ENCODE measurements at places on chromosomes 13 and 19.

DNA sequence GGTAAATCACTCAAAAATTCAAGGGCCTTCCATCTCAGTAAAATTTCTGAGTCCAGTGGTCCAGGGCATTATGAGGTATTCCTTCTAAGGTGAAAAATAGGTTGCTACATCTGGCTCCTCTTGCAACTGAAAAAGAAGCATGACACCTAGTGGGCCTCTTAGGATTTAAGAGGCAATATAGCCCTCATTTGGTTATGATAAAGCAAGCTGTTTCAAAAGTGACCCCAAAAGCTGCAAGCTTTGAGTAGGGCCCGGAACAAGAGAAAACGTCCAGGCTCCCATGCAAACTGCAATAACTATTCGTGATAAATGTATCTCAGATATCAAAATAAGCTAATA is 1910.2 kb upstream of the PRR20A start:
- no peak for DNase-seq

- DNase-seq: no peak
Measured at GRCh38 chr19:43372462-43372861, 19.0 kb downstream of the CD177 start.

DNA sequence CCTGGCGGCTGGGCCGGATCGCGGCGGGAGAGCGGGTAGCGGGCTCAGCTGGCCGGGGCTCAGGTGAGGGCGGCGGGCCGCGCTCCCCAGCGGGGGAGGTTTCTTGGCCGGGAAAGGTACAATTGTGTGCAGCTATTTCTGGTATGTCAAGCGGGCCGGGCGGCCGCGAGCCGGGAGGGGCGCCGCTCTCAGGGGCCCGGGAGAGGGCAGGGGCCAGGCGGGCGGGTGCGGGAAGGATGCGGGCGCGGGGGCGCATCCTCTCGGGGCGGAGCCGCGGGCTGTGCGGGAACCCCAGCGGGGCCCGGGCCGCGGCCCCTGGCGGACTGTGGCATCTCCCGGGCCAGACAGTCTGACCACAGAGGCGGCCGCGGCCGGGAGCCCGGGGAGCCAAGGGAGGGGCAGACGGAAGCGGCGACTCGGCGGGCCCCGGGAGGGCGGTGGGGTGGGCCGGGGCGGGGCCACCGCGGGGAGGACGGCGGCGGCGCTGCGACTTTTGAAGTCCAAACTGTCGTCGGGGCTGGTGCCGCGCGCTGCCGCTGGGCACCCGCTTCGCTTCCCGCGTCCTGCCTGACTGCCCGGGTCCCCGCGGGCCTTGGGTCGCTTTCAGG is at the start of gene LMO7:
Gene LMO7 (plus strand): TSS at position 503 of the 608 bp plus-strand sequence. CDS start 328 bp downstream, outside the sequence.
- peak; percentile 8 for DNase-seq

DNA sequence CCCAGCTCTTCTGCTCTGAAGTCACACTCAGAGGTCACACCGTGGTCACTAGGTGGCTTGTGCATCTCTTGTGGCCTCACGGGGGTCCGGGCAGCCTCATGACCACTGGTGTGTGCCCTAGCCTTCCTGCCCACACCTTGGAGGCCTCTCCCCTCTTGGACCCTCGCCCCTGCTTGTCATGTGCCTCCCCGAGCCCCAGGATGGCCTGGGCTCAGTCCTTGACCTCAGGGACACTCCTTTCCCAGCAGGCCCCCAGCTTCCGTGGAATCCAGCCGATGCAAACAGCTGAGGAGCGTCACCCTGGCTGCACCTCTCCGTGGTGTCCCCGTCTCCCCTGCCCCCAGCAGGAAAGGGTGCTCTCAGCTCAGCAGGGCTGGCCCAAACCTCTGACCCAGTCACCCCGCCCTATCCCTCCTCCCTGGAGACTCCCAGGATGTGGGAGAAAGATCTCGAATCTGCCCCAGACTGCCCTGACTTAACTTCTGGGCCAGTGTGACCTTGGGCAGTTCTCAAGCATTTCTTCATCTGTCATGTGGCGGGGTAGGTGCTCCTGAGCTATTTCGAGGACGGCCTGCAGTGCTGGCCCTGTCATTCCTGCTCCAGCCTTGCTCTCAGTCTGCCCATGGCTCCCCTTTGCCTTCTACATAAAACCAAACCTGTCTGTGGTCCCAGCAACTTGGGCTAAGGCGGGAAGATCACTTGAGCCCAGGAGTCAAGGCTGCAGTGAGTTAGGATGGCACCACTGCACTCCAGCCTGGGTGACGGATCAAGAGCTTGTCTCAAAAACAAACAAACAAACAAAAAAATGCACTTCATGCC is 4.6 kb upstream of the SLC25A42 start:
- no peak for DNase-seq

DNA sequence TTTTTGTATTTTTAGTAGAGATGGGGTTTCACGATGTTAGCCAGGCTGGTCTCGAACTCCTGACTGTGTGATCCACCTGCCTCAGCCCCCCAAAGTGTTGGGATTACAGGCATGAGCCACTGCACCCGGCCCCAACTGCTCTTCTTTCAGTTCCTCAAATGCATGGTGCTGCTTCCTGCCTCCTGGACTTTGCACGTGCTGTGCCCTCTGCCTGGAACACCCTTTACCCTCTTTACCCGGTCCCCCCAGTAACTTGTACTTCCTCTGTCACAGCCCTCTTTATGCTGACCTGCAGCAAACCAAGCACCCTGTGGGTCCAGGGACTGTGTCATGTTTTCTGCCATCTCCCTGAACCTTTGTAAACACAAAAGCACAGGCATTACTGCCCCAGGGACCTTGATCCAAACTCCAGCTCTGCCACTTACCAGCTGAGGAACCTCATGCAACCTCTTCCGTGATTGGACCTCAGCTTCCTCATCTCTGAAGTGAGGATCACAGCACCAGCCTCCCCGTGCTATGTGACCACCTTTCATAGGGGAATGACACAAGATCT is 3.8 kb downstream of the BLVRB start:
- DNase-seq: no peak

DNA sequence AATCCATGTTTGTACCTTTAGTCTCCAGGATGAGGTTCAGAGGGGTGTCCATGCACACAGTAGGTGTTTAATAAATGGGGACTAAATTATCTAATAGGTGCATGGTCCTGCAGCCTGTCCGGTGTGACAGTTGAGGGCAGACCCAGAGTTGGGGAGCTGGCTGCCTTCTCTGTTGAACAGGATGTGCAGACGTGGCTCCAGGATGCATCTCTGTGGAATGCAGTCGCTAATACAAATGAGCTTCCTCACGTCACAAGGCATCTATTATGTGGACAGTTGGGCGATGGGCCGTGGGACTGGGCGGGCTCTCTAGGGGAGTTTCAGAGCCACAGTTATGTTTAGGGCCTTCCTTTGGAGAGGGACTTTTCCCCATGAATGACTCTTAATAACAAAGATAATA is 71.0 kb downstream of the SIPA1L3 start:
- no peak for DNase-seq

DNA sequence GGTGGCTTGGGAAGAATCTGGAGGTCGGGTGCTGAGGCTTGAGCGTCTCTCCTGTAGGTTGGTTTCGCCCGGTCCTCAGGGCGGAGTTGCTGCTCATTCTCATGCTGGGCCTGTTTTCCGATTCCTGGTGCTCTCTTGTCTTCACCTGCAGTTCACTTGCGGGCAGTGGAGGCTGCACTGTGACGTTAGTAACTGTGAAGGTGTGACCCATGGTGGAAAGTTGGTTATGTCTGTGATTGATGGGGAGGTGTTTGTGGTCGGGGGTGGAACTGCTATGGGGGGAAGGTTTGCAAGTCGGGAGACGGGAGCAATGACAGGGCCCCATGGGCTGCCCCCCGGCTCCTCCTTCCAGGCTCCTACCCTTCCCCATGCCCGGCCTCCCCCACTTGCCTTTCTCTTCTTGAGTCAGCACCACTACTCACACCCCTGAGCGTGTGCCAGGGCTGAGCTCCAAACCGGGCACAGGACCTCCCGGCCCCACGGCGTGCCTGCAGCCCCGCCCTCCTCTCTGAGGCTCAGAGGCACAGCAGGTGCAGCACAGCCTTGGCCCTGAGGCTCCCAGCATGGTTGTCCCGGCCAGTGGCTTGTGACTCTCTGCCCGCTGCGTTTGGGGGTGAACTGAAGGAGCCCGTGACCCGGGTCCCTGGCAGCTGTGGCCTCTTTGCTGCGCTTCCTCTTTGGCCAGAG is 79.1 kb downstream of the ATP11A start:
- no peak for DNase-seq

- DNase-seq: no peak
Measured at GRCh38 chr13:74004109-74004508, 130.1 kb downstream of the KLF12 start.

DNA sequence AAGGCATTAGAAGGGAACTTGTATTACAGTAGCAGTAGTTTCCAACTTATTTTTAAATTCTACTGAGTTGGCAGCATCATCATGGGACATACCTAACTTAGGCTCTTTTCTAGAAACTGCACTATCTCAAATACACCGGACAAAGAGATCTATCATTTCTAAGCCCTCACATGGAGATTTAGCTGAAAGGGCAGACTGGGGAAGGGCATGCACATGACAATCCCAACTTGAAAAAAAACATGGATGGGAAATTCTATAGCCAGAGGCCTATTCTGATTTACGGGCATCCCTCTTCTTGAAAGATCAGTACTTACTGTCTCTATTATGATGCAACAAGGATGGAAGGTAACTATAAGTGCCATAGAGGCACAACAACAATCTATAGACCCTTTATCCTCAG is 1328.6 kb downstream of the UQCRFS1 start:
- no peak for DNase-seq

- no peak for DNase-seq
Measured at GRCh38 chr13:21402586-21403307, 56.4 kb downstream of the ZDHHC20 start.

DNA sequence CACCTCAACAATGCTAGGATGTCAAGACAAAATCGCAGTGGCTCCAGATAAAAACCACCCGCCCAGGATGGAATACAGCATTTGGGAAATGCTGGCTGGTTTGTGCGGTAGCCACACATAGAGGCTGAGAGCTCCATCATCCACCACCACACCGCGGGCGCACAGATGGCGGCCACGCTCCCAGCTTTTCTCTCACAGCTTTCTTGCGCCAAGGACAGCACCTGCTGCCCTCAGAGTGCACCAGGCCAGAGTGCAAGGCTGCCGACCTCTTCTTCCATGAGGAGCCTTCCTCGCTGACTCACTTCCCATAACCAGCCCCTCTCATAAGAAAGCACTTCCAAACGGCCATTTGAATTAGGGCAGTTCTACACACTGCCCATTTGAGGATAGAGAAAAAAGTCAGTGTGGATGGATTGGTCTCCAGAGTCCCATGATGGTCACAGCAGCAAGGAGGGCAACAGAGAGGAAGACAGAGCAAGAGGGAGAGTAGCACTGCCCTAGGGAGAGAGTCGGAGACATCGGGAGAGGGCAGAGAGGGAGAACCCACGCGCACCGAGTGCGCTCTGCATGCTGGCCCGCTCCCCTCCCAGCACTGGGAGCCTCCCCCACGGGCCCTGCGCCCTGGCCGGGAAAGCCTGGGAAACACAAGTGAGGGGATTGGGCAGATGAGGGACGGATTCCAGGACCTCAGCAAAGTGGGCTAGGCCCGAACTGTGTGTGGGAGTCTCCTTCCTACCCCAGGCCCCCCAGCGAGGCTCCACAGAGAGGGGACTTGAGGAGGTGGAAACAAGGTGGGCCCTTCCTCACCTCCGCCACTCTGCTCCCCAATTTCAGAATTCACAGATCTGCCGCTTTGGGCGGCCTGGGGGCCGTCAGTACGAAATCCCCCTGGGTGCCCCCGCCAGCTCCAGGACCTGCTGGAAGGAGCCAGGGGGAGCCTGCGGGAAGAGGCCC is 156.9 kb downstream of the USP12 start:
- no peak for DNase-seq

DNA sequence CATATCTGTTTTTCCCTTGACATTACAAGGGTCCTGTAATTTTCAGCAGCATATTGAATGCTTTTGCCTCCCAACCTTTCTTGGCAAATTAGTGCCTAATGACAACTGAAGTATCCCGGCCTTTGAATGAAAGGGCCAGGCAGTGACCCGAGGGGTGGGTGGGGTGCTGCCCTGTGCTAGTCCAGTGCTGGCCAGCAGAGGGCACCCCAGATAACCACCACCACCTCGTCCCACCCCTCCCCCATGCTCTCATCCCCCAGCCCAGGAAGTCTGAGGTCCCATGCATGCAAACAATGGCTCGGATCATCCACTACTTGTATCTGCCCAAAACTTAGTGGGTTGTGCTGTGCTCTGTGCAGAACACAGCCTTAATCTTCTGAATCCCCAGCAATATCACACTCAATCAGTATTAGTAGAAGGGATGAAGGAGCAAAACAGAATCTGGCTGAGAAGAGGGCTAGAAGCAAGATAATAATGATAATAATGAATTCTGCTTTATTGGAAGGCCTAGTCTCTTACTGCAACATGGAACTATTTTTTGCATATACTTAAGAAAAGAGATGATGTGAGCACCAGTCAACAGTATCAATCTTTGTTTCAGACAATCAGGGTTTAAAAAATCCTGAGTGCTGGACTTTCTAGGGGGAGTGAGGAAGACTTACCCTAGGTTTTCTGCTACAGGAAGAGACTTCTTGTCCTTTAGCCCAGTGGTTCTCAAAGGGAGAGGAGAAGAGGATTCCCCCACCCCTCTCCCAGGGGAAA is 3.8 kb downstream of the ATP12A start:
- peak; percentile 39 for DNase-seq

DNA sequence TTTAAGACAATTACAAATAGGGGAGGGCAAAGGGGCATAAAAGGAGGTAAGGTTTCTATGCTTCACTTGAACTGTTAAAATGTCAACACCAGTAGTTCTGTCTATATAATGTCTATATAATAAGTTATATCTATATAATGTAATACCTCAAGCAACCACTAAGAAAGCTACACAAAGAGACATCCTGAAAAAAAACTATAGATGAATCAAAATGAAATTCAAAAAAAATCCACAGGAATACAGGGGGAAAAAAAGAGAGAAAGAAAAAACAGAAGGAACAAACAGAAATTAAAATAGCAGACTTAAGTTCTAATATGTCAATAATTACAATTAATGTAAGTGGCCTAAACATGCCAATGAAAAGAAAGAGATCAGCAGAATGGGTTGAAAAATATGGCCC is 186.0 kb downstream of the KCTD15 start:
- DNase-seq: no peak

- no peak for DNase-seq
Measured at GRCh38 chr19:19900139-19900728, 512 bp upstream of the ZNF93 start.
